ENCODE measurements at places on chromosomes 5 and 9.

- DNase-seq, result no peak
- no peak overlapping the region for H3K27ac ChIP-seq
- H3K27me3 ChIP-seq, result peaks cover 17% of the 10 kb centered on the region
- H3K4me1 ChIP-seq, result no peaks in the 10 kb centered on the region
- H3K4me3 ChIP-seq, result no peak overlapping the region
- no peaks in the 10 kb centered on the region for H3K36me3 ChIP-seq
These were observed 27.3 kb upstream of the SHB start for GRCh38 chr9:38096238-38096805.

- H3K36me3 ChIP-seq, result no peaks in the 10 kb centered on the region
- H3K27ac ChIP-seq, result no peak overlapping the region
- no peak overlapping the region for H3K4me3 ChIP-seq
These were observed 109.0 kb downstream of the FRMD3 start for GRCh38 chr9:83429229-83429628.

- no peaks in the 10 kb centered on the region for H3K27me3 ChIP-seq
These were observed 45.4 kb downstream of the ABCA1 start for GRCh38 chr9:104882566-104882965.

DNA sequence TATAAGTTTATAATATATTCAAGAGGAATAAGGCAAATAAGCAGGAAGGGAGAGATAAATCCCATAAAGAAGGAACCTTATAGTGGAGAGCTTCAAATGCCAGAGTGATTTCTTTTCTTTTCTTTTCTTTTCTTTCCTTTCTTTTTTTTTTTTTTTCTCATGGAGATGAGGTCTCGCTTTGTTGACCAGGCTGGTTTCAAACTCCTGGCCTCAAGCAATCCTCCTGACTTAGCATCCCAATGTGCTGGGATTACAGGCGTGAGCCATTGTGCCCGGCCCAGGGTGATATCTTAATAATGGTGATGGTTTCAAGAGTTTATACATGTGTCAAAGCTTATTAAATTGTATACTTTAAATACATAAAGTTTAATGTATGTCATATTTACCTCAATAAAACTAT, 19.6 kb upstream of the FOCAD start:
- no peaks in the 10 kb centered on the region for H3K36me3 ChIP-seq
- no peak for DNase-seq
- H3K4me1 ChIP-seq, result no peaks in the 10 kb centered on the region

GRCh38 chr5:138967791-138968448, 92.8 kb upstream of the LRRTM2 start:
- no peaks in the 10 kb centered on the region for H3K4me1 ChIP-seq
- H3K36me3 ChIP-seq, result no peaks in the 10 kb centered on the region
- no peak overlapping the region for H3K4me3 ChIP-seq
- H3K27me3 ChIP-seq, result no peaks in the 10 kb centered on the region
- no peak for DNase-seq

DNA sequence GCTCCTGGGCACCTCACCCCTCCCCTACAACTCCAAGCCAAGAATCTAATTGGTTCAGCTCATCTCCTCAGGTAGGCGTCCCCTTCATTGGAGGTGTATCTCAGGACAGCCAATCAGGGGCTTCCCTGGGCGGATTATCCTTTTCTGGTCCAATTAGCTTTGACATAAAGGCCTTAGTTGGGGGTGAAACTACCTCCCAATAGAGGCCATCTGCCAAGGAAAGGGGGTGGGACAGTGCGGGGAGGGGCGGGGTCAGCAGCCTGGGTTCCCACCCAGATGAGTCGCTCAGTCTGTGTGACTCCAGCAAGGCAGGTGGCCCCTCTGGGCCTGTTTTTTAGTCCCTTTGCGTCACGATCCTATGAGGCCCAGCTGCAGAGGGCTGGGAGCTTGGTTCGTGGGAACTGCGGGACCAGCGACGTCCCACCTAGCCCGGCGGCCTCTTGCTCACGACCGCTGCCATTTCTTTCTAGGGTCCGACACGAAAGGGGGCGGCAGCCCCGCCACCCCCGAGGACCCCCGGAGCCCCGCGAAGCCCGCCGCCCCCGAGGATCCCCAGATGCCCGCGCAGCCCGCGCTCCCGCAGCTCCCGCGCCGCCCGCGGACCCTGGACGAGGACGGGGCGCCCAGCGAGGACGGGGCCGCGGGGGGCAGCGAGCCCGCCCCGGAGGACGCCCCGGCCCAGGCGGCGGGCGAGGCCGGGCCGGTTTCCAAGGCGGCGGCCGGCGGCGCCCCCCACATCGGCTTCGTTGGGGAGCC, 8.9 kb downstream of the PRRT1B start:
- DNase-seq, result no peak
- H3K27me3 ChIP-seq, result peaks cover 36% of the 10 kb centered on the region
- no peaks in the 10 kb centered on the region for H3K36me3 ChIP-seq
- H3K4me3 ChIP-seq, result no peak overlapping the region
- no peak overlapping the region for H3K27ac ChIP-seq

- H3K4me3 ChIP-seq, result peak overlapping the region; percentile 48
- H3K36me3 ChIP-seq, result peaks cover 48% of the 10 kb centered on the region
- peak; percentile 53 for DNase-seq
- no peaks in the 10 kb centered on the region for H3K27me3 ChIP-seq
- peaks cover 44% of the 10 kb centered on the region for H3K4me1 ChIP-seq
These were observed 168.5 kb downstream of the DOCK2 start for GRCh38 chr5:169805527-169805934.

DNA sequence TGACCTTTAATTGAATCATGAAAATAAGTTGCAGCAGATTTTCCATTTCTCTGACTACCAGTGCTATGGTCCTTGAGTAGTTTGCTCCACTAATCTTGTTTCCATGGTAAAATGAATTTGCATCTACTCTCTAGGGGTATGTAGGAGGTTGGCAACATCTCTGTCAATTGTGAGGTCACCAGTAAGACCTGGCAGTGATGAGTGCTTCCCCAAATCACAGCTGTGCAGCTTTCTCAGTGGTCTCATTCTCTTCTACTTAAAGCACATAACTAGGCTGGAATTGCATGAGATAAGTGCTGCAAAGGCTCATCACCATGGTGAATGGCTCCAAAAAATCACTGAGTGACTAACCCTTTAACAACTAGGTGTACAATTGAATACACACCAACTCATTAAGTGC, 36.3 kb downstream of the ADAMTS19 start:
- H3K4me3 ChIP-seq, result no peak overlapping the region
- no peak overlapping the region for H3K27ac ChIP-seq
- H3K36me3 ChIP-seq, result no peaks in the 10 kb centered on the region
- no peaks in the 10 kb centered on the region for H3K4me1 ChIP-seq

GRCh38 chr9:18384066-18384465, 89.9 kb upstream of the ADAMTSL1 start:
- no peaks in the 10 kb centered on the region for H3K27me3 ChIP-seq
- H3K36me3 ChIP-seq, result no peaks in the 10 kb centered on the region
- no peak for DNase-seq
- H3K4me1 ChIP-seq, result no peaks in the 10 kb centered on the region

DNA sequence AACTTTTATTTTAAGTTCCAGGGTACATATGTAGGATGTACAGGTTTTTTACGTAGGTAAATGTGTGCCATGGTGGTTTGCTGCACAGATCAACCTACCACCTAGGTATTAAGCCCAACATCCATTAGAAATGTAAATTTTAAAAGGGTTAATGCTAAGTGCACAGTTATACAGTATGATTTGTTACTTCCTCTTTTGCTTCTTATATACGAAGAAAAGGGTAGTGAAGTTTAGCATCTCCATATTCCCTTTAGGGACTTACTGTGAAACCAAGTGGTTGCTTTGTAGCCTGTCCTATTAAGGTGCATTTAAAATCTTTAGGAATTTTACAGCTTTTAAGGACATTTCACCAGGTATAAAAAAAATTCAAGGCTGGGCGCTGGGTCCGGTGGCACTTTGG, 46.4 kb downstream of the RBM27 start:
- H3K4me3 ChIP-seq, result no peak overlapping the region
- DNase-seq, result no peak
- peaks cover 29% of the 10 kb centered on the region for H3K36me3 ChIP-seq
- H3K4me1 ChIP-seq, result peaks cover 6% of the 10 kb centered on the region
- no peaks in the 10 kb centered on the region for H3K27me3 ChIP-seq

DNA sequence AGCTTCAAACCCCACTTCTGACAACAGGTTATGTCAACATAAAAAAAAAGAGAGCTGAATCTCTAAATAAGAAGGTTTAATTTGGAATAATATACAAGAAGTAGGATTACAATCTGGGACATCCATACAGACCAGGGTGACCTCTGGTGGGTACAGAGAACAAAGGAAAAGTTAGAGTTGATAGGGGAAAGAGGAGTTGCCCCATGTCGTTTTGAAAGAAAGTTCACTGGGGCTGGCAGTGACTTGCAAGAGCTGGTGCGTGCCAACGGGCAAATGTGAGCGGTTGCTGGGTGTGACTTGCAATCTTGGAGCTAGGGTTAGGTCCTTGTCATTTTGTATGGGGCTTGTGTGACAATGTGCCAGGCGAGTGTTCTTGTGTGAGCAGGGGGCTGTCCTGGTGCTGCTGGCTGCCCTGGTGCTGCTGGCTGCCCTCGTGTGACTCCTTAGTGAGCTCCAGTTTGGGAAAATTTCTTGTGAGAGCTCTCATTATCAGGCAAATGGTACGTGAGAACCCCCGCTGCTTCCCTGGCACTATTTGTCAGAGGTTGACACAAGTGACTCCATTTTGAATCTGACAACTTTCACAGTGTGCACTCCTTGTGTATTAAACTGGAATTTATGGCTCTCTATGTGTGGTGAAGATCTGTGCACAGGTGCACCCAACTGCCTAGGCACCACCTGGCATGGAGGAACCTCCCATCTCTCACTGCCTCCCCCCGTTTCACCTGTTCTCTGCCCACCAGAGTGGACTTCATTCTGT, 69.8 kb downstream of the UBE2QL1 start:
- H3K4me3 ChIP-seq, result no peak overlapping the region
- H3K4me1 ChIP-seq, result no peaks in the 10 kb centered on the region
- no peaks in the 10 kb centered on the region for H3K36me3 ChIP-seq
- DNase-seq, result no peak

DNA sequence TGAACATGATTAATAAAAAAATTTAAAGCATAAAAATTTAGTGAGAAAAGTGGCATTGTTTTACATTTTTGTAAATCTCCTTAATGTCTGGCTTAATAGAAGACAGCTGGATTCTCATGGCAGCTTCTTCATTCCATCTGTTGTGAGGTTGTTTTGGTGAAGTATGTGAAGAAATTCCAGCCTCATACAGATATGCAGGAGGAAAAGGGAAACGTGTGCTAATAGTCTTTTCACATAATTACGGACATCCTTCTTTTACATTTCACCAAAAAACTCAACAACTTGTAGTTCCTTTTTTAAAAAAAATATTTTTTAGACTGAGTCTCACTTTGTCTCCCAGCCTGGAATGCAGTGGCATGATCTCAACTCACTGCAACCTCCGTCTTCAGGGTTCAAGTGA, 46.9 kb downstream of the HACD4 start:
- H3K27me3 ChIP-seq, result no peaks in the 10 kb centered on the region
- no peak for DNase-seq
- H3K27ac ChIP-seq, result no peak overlapping the region
- H3K4me3 ChIP-seq, result no peak overlapping the region
- peaks cover 28% of the 10 kb centered on the region for H3K36me3 ChIP-seq
- peaks cover 7% of the 10 kb centered on the region for H3K4me1 ChIP-seq

- no peak for DNase-seq
- H3K27ac ChIP-seq, result no peak overlapping the region
- H3K4me3 ChIP-seq, result no peak overlapping the region
- no peaks in the 10 kb centered on the region for H3K4me1 ChIP-seq
These were observed 120.2 kb upstream of the NFIB start for GRCh38 chr9:14434158-14434504.

- H3K4me1 ChIP-seq, result peaks cover 66% of the 10 kb centered on the region
- no peaks in the 10 kb centered on the region for H3K27me3 ChIP-seq
- peaks cover 13% of the 10 kb centered on the region for H3K36me3 ChIP-seq
- H3K4me3 ChIP-seq, result peak overlapping the region; percentile 70
- no peak for DNase-seq
- H3K27ac ChIP-seq, result peak overlapping the region; percentile 96
These were observed 42.1 kb downstream of the TIMD4 start for GRCh38 chr5:156920861-156921431.

GRCh38 chr5:1930880-1931603, 48.3 kb upstream of the IRX4 start:
- no peak overlapping the region for H3K27ac ChIP-seq
- H3K4me1 ChIP-seq, result no peaks in the 10 kb centered on the region
- peaks cover 24% of the 10 kb centered on the region for H3K27me3 ChIP-seq
- DNase-seq, result no peak
- no peaks in the 10 kb centered on the region for H3K36me3 ChIP-seq

DNA sequence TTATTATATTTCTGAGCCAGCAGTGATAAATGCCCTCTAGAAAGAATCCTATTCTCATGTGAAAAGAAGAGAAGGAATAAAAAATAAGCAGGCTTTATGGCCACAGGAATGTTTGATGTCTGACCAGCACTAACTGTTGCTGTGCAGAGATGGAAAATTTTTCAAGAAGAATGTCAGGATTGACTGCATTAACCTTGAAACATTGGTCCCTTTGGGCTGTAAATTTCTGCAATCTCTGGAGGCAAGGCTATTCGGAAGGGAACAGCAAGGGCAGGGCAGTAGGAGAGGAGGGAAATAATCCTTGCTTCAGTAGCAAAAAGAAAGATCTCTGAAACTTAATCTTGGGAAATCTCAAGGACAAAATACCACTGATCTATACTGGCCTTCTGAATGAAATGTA, 415.2 kb downstream of the DNAH5 start:
- H3K27ac ChIP-seq, result no peak overlapping the region
- no peaks in the 10 kb centered on the region for H3K36me3 ChIP-seq
- no peaks in the 10 kb centered on the region for H3K27me3 ChIP-seq
- H3K4me1 ChIP-seq, result no peaks in the 10 kb centered on the region

DNA sequence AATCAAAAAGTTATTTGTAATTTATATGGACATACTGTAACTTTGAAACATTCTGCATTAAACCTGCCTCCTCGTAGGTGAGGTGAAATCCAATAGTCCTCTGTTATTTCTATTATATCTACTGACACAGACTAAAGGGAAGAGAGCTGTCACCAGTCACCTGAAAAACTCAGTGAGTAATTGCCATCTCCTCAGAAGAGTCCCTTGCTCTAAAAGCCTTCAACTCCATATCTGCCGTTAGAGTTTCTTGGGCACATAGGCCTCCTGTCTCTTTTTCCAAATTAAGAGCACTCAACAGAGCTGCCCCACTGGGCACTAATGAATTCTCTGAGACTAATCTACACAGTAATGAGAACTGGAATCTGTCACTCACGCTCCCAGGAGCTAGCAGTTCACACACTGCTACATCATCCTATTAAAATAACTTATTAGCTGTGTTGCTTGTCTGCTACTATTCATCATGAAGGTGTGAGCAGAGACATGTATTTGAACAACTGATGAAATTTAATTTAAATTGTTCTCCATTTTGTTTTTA, 67.3 kb upstream of the VCAN start:
- H3K27ac ChIP-seq, result no peak overlapping the region
- H3K4me1 ChIP-seq, result no peaks in the 10 kb centered on the region
- no peaks in the 10 kb centered on the region for H3K27me3 ChIP-seq

DNA sequence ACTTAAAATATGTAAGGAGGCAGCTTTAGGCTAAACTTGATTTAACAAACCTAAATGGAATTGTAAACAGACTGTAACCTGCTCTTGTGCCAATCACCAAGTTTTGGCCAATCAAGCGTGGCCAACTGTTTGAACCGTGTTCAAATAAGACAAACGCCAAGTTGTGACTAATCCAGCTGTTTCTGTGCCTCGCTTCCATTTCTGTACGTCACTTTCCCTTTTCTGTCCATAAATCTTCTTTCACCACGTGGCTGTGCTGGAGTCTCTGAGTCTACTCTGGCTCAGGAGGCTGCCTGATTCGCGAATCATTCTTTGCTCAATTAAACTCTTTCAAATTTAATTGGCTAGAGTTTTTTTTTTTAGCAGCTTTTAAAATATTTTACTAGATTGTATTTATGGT, 71.3 kb downstream of the LIX1 start:
- no peak for DNase-seq
- H3K4me1 ChIP-seq, result peaks cover 3% of the 10 kb centered on the region
- H3K27me3 ChIP-seq, result no peaks in the 10 kb centered on the region
- no peaks in the 10 kb centered on the region for H3K36me3 ChIP-seq
- H3K4me3 ChIP-seq, result no peak overlapping the region
- no peak overlapping the region for H3K27ac ChIP-seq

All from activated naive CD8-positive, alpha-beta T cell treated with anti-CD3 and anti-CD28 coated beads, Interleukin-2, amount 50 U/mL, for 24 hours (primary cell).